Hindlimb muscle (tissue), 1 donor: ENCODE measurements at places on chromosomes 13 and 19.
A peak's percentile ranks its signal among the peaks of the same experiment; 100 is the strongest.

GRCh38 chr19:47156861-47157430 is 26.3 kb downstream of the SAE1 start:
- no peak for DNase-seq

GRCh38 chr13:67635754-67636153 is 405.6 kb upstream of the PCDH9 start:
- DNase-seq: no peak

DNA sequence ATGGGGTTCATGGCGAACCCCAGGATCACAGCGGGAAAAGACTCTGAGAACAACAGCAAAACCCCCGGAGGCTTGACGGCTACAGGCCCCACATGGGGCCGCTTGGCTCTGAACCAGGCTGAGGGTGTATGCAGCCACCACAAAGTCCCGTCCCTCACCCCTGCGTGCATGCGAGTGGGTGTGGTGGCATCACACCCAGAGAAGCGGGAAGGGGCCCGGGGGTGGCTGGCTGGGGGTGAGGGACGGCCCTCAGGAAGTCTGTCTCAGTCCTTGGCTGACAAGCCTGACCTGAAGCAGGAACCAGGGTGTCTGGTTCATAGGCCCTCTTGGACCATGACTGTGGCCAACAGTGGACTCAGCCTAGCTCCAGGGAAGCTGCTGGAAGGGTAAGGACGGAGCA is 34.2 kb downstream of the CEBPG start:
- no peak for DNase-seq

DNA sequence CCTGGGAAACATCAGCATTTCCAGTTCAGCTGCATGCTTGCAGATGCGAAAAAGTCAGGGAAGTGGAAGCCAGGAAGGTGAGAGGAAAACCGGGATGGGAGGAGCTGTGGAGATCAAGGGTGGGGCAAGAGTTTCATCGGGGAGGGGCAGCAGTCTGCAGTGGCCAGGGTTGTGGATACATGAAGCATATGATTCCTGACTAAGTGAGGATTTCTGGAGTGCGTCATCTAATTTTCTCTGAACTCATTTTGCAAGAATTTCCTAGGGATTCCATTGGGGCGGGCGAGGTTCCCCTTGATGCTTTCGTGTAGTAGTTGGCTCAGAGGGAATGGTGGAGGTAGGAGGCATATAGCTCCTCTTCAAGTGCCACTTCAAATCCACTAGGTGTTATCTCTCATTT is 344.1 kb upstream of the TMTC4 start:
- no peak for DNase-seq

- no peak for DNase-seq
Measured at GRCh38 chr13:37385956-37386670, 212.5 kb downstream of the POSTN start.

- DNase-seq: no peak
Measured at GRCh38 chr19:39110263-39110967, 15.2 kb upstream of the PAK4 start.

DNA sequence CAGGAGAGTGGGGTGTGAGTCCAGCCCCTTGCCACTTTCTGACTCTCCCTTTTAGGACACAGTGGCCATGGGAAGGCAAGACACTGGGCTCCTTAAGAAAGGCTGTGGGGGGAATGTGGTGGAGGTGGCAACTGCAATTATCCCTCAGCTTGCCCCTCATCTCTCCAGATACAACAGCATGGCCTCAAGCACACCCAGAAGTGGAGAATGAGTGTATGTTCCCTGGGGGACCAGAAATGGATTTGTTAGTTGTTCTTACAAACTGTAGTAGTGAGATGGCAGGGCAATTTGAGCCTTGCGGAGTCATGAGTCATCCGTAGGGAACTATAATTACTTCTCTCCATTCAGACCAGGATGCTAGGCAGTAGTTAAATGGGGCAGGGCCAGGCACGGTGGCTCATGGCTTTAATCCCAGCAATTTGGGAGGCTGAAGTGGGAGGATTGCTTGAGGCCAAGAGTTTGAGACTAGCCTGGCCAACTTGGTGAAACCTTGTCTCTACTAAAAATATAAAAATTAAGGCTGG is 25.6 kb upstream of the CXCL17 start:
- no peak for DNase-seq

GRCh38 chr19:30593356-30593755 is 221.2 kb downstream of the ZNF536 start:
- no peak for DNase-seq

GRCh38 chr19:29263305-29264135 is 50.6 kb upstream of the UQCRFS1 start:
- DNase-seq: peak; percentile 43

DNA sequence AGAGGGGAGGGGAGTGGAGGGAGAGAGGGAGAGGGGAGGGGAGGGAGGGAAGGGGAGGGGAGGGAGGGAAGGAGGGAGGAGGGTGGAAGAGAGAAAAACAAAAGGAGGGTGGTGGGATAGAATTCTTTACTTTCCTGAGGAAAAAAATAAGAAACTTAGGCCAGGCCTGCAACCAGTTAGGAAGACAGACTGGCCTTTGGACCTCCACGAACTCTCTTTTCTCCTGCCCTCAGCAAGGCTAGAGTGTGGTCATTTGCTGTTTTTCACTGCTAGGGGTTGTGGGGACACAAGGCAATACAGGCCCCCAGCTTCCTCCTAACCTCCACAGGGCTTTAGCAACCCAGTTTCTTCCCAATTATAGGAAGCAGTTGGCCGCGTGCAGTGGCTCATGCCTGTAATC is 4.2 kb downstream of the CCDC8 start:
- DNase-seq: no peak

- no peak for DNase-seq
Measured at GRCh38 chr13:36006894-36007675, 124.1 kb downstream of the DCLK1 start.

GRCh38 chr19:58317476-58318072 is 9.2 kb upstream of the ZSCAN22 start:
- DNase-seq: peak; percentile 45

DNA sequence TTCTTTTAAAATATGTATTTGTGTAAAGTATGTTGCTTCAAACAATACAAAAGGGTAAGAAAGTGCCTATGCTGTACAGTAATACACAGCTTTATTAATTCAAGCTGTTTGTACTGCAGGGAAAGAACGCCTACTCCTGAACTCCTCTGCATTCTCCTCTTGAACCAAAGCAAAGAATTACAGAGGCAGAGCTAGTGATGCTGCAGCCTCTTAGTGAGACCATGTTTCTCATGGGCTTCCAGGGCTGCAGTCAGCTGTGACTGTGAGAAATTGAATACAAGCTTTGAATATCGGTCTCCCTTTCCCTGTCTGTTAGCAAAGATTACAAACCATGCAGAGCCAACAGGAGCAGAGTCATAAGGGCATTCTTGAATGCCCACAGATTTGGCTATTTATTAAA is 248.5 kb downstream of the SLITRK1 start:
- DNase-seq: no peak

- DNase-seq: peak; percentile 42
Measured at GRCh38 chr13:26680123-26680450, 80.5 kb downstream of the GPR12 start.

DNA sequence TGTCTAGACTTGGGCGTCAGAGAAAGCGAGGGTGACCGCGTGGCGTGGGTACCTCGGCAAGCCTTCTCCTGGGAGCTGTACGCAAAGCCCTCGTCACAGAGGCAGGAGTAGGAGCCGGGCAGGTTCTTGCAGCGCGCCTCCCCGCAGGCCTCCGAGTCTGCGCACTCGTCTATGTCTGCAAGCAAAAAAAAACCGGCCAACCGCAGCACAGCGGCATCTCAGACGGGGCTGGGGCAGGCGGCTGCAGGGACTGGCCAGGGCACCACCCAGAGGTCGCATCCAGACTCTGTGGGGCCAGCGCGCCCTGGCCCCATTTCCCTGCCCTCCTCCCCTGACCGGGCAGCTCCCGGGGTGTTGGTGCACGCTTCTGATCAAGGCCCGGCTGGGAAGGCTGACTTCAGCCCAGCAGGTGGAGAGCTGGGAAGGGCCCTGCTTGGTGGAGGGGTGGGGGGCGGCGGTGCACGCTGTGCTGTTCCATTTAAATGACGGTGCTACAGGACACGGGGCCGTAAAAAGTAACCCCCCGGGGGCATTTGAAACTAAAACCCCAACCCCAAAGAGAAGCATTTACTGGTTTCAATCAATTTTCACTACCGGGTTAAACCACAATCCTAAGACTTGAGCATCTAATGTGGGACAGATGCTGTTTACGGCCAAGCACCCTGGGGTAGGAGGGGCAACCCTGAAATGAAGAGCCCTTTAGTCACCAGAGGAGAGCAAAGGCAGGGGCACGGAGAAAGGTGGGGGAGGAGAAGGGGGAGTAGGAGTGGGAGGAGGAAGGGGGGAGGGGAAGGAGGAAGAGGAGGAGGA is 28.2 kb downstream of the GAS6 start:
- DNase-seq: no peak

- DNase-seq: no peak
Measured at GRCh38 chr19:12802267-12803106, 618 bp downstream of the THSD8 start.

DNA sequence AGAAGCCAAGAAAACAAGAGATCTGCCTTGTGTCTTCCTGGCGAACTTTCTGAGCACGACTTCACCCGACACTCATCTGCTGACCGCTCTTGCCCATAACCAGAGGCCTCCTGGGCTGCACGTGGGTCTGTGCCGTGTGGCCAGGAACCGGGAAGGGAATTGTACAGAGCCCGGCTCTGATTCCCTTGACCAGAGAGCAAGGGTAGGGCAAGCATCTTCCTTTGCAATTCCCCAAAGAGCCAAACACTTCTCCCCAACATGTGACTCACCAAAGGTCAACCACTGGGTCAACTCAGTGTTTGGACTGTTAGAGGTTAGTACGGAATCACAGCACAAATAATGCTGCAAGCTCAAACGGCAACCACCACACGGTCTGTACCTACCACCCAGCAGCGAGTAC is 48.9 kb downstream of the KLF2 start:
- no peak for DNase-seq

- DNase-seq: no peak
Measured at GRCh38 chr19:54298357-54299125, 14.4 kb downstream of the LILRA5 start.

DNA sequence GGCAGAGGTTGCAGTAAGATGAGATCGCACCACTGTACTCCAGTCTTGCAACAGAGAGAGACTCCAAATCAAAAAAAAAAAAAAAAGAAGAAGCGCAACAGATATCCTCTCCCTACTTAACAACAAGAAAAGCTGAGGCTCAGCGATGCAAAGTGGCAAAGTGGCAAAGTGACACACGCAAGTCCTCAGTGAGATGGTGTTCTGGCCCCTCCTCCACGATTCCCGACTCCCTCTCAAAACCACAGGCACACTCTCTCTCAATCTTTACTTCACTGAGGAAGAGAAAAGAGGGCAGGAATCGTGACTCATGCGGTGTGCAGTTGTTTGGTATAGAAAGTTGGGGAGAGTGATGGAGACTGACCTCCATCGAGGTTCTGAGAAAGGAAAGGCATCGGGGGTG is 12.6 kb downstream of the FFAR2 start:
- DNase-seq: no peak

DNA sequence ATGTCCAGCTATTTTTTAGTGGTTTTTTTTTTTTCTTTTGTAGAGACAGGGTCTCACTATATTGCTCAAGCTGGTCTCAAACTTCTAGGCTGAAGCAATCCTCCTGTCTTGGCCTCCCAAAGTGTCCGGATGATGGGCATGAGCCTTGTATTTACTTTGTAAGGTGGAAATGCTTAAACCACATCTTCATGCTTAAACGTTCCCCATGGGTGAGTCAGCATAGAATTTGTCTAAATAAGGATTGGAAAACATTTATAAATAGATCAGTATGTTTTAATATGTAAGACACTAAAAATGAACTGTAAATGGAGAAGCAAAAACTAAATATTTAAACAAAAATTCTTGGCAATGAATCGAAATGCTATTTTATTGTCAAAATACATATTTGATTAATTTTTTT is 698.0 kb downstream of the PCDH9 start:
- no peak for DNase-seq

DNA sequence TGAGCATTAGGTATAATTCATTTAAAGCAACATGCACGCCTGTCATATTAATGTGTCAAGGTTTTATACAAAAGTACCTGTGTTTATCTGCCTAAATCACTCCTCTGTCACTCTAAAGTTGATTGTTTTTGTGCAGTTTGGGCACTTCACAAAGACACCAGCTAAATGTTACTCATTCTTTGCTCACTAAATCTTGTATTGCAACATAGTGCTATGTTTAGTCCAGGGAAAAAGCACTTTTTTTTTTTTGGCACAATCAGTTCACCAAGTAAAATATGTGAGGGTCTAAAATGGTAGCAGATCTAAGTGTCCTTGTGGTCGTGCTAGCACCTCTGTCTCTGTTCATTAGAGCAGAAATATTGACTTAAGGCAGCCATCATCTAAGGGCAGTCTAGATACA is 2526.7 kb upstream of the PCDH20 start:
- no peak for DNase-seq

GRCh38 chr19:29943615-29944014 is 1.6 kb downstream of the URI1 start:
- DNase-seq: no peak

DNA sequence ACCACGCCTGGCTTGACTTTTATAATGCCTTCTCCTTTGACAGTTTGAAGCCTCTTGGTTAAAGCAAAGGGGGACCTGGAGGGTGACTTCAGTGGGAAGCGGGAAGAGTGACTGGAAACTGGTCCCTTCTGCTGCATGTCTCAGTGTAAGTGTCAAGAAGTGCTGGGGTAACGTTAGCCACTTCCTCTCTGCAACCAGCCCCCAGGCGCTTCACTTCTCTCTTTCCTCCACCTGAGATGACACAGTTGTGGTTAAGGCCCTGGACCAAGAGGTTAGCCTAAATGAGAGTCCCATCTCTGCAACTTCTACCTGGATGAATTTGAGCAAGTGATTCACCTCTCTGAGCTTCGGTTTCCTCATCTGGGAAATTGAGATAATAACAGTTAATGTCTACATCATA is 16.3 kb downstream of the LEUTX start:
- DNase-seq: no peak

DNA sequence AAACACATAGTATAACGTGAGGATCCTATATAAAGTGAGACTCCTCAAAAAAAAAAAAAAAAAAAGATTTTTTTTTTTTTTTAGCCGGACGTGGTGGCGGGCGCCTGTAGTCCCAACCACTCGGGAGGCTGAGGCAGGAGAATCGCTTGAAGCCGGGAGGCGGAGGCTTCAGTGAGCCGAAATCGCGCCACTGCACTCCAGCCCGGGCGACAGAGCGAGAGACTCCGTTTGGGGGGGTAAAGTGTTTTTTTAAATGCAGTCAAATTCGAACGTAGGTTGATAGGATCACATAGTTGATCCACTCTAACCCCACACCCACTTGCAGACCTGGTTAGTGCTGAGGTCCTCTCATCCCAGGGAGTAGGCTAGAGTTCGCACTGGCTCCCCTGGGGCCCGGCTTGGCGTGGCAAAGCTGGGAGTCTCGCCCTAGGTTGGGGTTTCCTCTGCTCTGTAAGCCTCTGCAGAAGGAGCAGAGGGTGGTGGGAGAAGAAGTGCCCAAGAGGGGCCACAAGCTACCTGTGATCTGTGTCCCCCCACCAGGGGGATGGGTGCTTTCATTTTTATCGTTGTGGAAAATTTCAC is 6.5 kb downstream of the RNF225 start:
- no peak for DNase-seq

GRCh38 chr13:41746259-41746658 is 214.7 kb downstream of the VWA8 start:
- no peak for DNase-seq

- DNase-seq: no peak
Measured at GRCh38 chr19:23867895-23868294, 46.8 kb upstream of the ZNF726 start.
